Cardiac septum (tissue), 1 donor: ENCODE measurements at places on chromosomes 11 and 22.
A peak's percentile ranks its signal among the peaks of the same experiment; 100 is the strongest.

GRCh38 chr11:9120664-9121468 is 29.5 kb upstream of the SCUBE2 start:
- no peak for DNase-seq

DNA sequence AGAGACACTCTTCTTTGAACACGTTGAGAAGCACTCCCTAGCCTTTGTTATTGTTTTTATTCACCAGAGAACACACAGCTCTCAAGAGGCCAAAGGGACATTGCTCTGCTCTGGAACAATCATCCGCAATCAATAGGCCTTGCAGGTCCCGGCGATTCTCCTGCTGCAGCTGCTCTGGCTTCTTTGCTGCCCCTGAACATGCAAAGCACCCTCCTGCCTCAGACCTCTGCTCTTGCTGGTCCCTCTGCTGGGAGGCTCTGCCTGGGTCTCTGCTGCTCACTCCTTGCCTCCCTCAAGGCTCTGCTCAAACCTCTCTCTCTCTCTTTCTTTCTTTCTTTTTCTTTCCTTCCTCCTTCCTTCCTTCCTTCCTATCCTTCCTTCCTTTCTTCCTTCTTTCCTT is 232.7 kb downstream of the DSCAML1 start:
- DNase-seq: no peak

GRCh38 chr11:82792319-82792718 is 58.7 kb upstream of the FAM181B start:
- DNase-seq: no peak

DNA sequence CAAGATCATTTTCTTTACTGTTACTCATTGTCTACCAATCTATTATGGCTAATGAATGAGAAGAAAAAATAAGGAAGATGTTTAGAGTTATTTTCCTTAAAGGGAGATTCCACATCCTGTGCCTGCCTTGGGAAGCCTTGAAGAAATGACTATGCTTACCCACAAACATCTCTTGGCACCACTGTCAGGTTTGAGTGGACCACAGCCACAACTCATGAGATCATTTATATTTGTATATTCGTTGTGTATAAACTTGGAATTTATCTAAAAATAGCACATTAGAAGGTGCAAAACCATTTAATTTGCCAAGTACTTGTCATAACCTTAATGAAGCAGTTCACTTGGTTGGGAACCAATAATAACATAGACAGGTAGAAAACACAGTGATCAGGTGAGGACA is 740.8 kb downstream of the DLG2 start:
- DNase-seq: no peak

DNA sequence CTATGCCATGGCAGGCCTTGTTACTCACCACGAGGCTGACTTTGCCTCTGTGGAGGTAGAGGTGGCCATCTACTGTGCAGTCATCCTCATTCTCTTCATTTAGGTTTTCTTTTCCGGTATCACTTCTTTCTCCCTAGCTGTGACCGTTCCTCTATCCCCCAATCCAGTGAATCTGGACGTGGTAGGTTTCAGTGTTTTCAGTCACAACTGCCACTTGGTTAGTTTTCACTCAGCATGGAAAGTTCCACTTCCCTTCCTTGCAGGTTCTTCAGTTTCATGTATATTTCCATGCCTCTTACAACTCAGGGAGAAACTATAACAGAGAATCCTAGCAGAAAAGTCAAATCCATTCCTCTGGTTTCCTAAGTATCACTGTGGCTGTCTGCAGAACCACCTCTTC is 1.9 kb downstream of the HPS4 start:
- no peak for DNase-seq

DNA sequence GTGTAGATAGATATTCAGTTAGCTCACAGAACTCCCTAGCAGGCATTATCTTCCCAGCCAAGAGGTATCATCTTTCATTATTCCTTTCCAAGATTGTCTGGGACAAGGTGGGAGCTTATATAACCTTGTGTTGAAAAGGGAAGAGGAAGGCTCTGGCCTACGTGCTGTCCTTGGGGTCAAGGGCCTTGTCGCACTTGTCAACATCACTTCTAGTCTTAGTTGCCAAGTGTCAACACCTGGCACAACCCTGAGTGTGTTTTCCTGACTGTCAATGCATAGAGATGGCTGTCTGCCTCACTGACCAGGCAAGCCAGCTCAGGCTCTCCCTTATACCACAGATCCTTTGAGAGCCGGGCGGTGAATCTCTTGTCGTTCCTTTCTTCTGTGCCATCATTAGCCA is 331.9 kb downstream of the CNTN5 start:
- peak; percentile 61 for DNase-seq

DNA sequence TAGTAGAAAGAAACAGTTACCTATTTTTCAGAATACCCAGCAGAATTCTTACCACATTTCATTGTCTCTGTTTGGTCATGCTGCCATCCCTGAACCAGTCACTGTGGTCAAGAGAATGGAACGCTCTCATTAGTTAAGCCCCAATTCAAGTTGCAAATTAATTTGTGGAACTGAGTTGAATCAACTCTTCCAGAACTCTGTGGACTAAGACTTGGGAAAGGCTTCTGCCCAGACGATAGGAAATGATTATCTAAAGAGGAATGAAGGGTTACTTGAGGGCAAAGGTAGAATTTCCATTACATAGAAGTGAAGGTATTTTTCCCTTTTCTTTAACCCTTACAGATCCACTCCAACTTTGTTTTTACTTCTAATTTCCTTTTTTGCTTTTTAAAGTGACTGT is 286.4 kb downstream of the DYNC2H1 start:
- DNase-seq: no peak

DNA sequence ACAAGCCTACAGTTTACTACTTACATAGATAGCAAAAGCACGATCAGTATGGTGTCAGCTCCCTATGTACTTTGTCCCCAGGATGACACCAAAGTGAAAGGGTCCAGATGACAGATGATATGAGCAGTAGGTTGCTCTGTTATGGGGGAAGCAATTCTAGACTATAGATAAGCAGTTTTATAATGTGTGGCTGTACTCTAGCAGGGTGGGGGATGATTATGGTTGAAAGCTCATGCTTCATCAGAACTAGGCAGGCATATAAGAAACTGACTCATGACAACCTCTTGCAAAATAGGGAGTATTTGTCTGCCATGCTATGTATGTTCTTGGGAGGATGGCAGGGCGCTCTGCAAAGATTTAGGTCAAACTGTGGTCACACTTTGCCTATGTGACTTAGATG is 158.2 kb upstream of the ZBED5 start:
- DNase-seq: no peak

GRCh38 chr22:49229483-49230193 is 598.0 kb downstream of the BRD1 start:
- DNase-seq: peak; percentile 56

DNA sequence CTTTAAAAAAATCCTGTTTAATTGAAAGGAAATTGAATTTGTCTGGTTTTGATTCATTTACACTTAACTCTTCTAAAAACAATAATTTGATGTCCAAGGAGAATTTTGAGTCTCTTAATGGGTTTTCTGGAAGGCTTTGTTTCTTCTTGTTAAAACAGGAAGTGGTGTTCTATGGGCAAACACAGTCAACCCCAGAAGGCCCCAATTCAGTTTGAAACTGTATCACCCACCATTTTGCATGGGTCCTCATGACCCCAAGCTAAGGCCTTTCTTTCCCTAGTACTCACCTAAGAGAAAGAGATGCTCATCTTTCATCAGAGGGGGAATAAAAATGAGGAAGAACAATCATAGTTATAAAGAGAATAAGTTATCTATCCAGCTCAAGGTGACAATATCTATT is 10.6 kb downstream of the FLI1 start:
- DNase-seq: no peak
